ENCODE measurements at places on chromosomes 1 and 21. TPM values are rescaled to one million over a fixed set of nuclear protein-coding genes. Genes with fewer than 3 reads are reported as not detected.

Gene YY1AP1
- total RNA-seq, result 40.3 TPM

Gene PTGS2
- 0.91 TPM for total RNA-seq

Gene RCSD1
- 0.15 TPM for total RNA-seq

Gene ZFP69
- total RNA-seq, result not detected

Gene DISP1
- 4.2 TPM for total RNA-seq

Gene ATAD3C
- 0.61 TPM for total RNA-seq

Gene PLA2G2D
- not detected for total RNA-seq

Gene BRDT
- not detected for total RNA-seq

Gene KTI12
- total RNA-seq, result 8.2 TPM

Gene C1orf141
- not detected for total RNA-seq

Gene MRPL24
- 111 TPM for total RNA-seq

Gene C1orf116
- 3.6 TPM for total RNA-seq

Gene MTHFR
- 20.9 TPM for total RNA-seq

Gene C8A
- 0.10 TPM for total RNA-seq

Gene HSD3B2
- total RNA-seq, result 1.4 TPM

Gene SAMD13
- 14.9 TPM for total RNA-seq

Gene GJC2
- 0.76 TPM for total RNA-seq

Gene PDZK1
- 0.27 TPM for total RNA-seq

Gene MANEAL
- total RNA-seq, result 17.3 TPM

Gene DNASE2B
- 0.42 TPM for total RNA-seq

Gene RHCE
- 0.64 TPM for total RNA-seq

Gene KIF14
- 21.8 TPM for total RNA-seq

Gene FPGT
- total RNA-seq, result 12.0 TPM

Gene SH2D1B
- 0.12 TPM for total RNA-seq

Gene OPRD1
- total RNA-seq, result not detected

Gene AKR7A3
- 1.7 TPM for total RNA-seq

Gene NCMAP
- 0.84 TPM for total RNA-seq

Gene NOS1AP
- total RNA-seq, result 5.3 TPM

Gene AADACL3
- not detected for total RNA-seq

Gene FAM72D
- 16.3 TPM for total RNA-seq

Gene OR2T33
- not detected for total RNA-seq

Gene PLEKHN1
- 11.6 TPM for total RNA-seq

Gene OR2L2
- not detected for total RNA-seq

Gene DNAH14
- total RNA-seq, result 33.2 TPM

Gene SLC45A1
- total RNA-seq, result 13.8 TPM

Gene SELENBP1
- total RNA-seq, result 0.42 TPM

Gene VCAM1
- 0.17 TPM for total RNA-seq

Gene PRELP
- 0.10 TPM for total RNA-seq

Gene BSDC1
- 47.0 TPM for total RNA-seq

Gene TEX50
- total RNA-seq, result not detected

Gene VHLL
- not detected for total RNA-seq

Measured in HCT116 (cell line).